ENCODE measurements at places on chromosomes 16 and 17. TPM values are rescaled to one million over a fixed set of nuclear protein-coding genes. Genes with fewer than 3 reads are reported as not detected.

The FAM171A2 gene
- total RNA-seq, result not detected

DNA sequence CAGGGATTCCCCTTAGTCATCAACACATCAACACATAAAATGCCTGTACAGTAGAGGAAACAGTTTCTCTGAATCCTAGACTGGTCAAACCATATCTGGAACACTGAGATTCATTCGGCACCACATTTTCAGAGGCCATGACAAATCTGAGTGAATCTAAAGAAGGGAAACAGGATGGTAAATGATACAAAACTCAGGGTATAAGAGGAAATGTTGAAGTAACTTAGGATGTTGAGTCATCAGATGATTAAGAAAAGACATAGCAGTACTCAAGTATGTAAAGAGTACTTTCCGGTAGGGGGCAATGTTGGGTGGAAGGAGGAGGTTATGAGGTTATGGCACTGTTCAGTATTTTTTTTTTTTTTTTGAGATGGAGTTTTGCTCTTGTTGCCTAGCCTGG, 358.5 kb upstream of the PMFBP1 start:
- no peak for DNase-seq

- DNase-seq, result no peak
Observed at GRCh38 chr16:23466162-23466885, 13.3 kb upstream of the COG7 start.

DNA sequence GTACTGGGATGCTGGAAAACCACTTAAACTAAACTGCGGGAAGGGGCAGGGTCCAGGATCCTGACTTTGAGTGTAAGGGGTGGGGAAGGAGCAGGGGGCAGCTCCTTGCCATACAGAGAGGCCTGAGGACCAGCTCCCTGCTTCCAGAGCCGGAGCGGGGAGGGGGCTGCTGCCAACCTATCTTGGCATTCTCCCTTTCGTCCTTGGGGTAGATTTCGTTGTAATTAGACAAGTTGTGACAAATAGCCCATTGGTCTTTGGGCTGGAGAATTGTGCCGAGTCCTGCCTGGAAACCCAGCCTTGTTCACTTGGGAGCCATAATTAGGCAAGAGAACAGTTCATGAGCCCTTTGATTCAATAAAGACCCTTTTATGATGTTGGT, 175.5 kb downstream of the RAB11FIP4 start:
- DNase-seq, result no peak

DNA sequence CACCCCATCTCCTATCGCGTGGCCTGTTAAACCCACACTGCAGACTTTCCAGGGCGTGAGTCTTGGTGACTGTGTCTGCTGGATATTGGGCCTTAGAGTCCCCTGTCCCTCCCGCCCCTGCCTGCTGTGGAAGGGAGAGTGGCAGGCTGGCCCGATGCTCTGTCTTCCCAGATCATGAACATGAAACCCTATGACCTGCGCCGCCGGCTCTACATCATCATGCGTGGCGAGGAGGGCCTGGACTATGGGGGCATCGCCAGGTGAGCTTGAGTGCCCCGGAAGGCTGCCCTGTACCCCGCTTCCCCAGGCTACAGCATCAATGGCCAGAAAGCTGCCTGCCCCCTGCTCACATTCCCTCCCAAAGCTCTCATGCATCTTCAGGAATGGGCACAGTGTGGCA, 19.5 kb upstream of the CLEC18A start:
- DNase-seq, result no peak

DNA sequence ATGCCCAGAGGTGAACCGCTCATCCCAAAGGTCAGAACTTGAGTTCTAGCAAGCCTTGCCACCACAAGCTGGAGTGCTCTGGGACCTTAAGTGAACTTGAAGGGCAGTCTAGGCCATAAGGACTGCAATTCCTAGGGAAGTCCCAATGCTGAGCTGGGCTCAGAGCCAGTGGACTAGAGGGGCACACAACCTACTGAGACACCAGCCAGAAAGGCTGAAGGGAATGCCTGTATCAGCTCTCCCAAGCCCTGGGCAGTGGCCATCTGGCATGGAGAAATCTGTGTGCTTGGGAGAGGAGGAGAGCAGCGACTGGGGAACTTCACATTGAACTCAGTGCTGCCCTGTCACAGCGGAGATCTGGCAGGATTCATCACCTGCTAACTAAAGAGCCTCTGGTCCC, 201.3 kb downstream of the CEP112 start:
- DNase-seq, result no peak

GRCh38 chr17:41864498-41864835, 756 bp downstream of the KLHL11 start:
- no peak for DNase-seq

The SLC16A11 gene
- total RNA-seq, result 4.2 TPM

Measured in body of pancreas (tissue), 4 donors.